Suprapubic skin (tissue), 4 donors: ENCODE measurements at places on chromosomes 5 and 9. TPM values are rescaled to one million over a fixed set of nuclear protein-coding genes. Genes with fewer than 3 reads are reported as not detected.

GRCh38 chr9:83199240-83199639 is 136.3 kb upstream of the RASEF start:
- H3K4me1 ChIP-seq = no peaks in the 10 kb centered on the region
- H3K36me3 ChIP-seq = no peaks in the 10 kb centered on the region
- DNase-seq = no peak
- peaks cover 7% of the 10 kb centered on the region for H3K27me3 ChIP-seq
- H3K4me3 ChIP-seq = no peak overlapping the region

GRCh38 chr9:37921546-37922300 is 17.8 kb upstream of the SLC25A51 start:
- peaks cover 31% of the 10 kb centered on the region for H3K4me1 ChIP-seq
- peaks cover 4% of the 10 kb centered on the region for H3K36me3 ChIP-seq
- no peaks in the 10 kb centered on the region for H3K27me3 ChIP-seq
- peak; percentile 44 for DNase-seq

DNA sequence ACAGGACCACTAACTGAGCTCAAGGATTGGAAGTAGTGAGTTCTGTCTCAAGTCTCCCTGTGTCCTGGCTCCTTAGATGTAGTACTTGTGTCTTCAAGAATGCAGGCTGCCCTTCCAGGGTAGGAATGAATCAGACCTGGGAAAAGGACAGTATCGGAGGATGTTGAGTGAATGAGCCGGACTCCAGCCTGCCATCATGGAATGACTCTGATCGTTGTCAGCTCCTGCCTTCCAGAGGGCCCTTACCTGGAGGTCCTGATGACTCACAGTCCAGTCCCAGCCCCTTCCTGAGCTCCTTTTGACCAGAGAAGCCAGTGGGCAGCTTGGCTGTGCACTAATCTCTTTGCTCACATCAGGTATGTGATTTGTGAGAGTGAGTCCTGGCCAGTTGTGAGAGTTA is 161.1 kb downstream of the TRPM6 start:
- no peaks in the 10 kb centered on the region for H3K27me3 ChIP-seq
- H3K4me1 ChIP-seq = peaks cover 4% of the 10 kb centered on the region
- no peak overlapping the region for H3K4me3 ChIP-seq
- no peak overlapping the region for H3K27ac ChIP-seq
- no peak for DNase-seq

GRCh38 chr5:124195411-124195810 is 551.0 kb downstream of the ZNF608 start:
- peaks cover 13% of the 10 kb centered on the region for H3K4me1 ChIP-seq
- no peak overlapping the region for H3K27ac ChIP-seq
- no peaks in the 10 kb centered on the region for H3K27me3 ChIP-seq
- DNase-seq = no peak

The CCL27 gene
- total RNA-seq = 256 TPM

The SCGB3A2 gene
- not detected for total RNA-seq

The PLPP7 gene
- 0.94 TPM for total RNA-seq
